ACHN (cell line): ENCODE measurements at places on chromosomes 5 and 9.

- DNase-seq, result peak; percentile 11
Observed at GRCh38 chr9:76576344-76576743, 117.4 kb downstream of the GCNT1 start.

- DNase-seq, result no peak
Observed at GRCh38 chr5:172436879-172437369, 17.4 kb downstream of the SH3PXD2B start.

DNA sequence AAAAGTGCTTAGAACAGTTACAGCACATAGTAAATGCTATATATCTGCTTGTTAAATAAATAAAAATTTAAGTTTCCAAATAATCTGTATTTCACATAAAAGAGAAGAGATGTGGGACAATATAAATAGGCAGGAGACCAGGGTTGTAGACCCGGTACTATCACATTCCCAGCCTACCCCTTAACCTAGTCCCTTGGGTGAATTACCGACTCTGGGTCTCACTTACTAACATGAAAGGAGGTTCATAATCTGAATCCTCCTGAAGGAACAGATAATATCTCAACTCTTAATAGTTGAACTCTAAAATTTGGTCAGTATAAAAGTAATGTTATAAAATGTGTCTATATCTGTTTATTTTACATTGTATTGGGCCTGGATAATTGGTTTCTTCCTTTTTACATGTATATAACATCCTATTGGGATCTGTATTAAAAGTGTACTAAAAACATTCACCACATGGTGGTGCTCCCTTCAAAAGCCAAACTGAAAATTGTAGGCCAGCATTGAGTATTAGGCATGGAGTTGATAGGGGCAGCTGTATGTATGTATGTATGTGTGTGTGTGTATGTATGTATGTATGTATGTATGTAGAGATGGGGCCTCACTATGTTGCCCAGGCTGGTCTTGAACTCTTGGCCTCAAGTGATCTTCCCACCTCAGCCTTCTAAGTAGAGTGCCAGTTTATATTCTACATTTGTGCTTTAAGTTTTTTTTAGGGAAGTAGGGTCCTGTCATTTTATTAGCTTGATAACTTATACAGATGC lies 64.2 kb upstream of the ABL1 start:
- peak; percentile 62 for DNase-seq

GRCh38 chr5:102974177-102974576 lies 145.8 kb downstream of the GIN1 start:
- no peak for DNase-seq

GRCh38 chr9:94108584-94108983 lies 24.3 kb downstream of the PTPDC1 start:
- DNase-seq, result no peak
